ENCODE measurements at places on chromosomes 12 and 14. TPM values are rescaled to one million over a fixed set of nuclear protein-coding genes. Genes with fewer than 3 reads are reported as not detected.

Gene PPM1H
- polyA plus RNA-seq = 0.01 TPM

Gene AGAP2
- polyA plus RNA-seq = 17.1 TPM

Gene PMCH
- not detected for polyA plus RNA-seq

Gene C14orf39
- polyA plus RNA-seq = not detected

Gene A2M
- 0.26 TPM for polyA plus RNA-seq

Gene PPP4R3A
- polyA plus RNA-seq = 80.6 TPM

- no peak for DNase-seq
Observed at GRCh38 chr14:23062002-23062401, 4.7 kb upstream of the CDH24 start.

- DNase-seq = peak; percentile 51
Observed at GRCh38 chr14:75453817-75454434, 26.1 kb downstream of the JDP2 start.

GRCh38 chr12:6961278-6961694 lies 9.2 kb downstream of the PHB2 start:
- DNase-seq = peak; percentile 85

DNA sequence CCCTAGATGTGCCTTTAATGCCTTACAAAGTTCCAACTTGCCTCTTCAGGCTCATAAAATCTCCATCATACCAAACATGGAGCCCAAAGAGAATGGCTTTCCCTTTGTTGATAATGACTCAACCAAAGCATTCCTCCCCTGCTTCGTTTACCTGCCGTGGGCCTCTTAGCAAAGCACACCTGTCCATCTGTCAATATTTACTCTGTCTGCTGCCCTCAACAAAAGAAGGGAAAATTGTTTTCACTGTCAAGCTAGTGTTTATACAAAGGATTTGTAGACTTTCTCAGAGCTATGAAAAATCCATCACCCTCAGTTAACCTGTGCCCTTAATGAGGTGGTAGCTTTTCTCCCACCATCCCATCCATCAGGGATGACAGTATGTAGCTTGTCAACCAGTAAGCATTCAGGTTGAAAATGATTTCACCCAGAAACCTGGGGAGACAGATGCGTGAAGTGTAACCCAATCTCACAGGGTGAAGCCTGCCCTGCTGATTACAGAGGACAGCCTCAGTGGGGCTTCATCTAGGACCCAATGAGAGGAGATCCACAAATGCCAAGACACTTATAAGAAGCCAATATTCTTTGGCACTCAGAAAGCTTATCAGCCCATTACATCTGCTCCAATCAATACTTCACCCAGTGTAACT lies 278.1 kb downstream of the NUAK1 start:
- DNase-seq = no peak

DNA sequence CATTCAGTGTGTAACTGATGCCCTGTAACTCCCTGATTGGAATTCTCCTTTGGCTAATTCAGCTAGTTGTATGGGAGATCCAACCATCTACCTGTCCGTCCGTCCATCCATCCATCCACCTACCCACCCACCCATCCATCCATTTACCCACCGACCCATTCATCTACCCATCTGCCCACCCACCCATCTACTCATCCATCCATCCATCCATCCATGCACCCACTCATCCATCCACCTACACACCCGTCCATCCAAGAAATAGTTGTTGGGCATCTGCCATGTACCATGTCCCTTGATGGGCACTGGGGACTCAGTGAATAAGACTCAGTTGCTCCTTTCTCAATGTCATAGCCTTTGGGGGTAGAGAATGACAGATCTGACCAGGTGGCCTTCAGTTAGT lies 48.1 kb downstream of the CCDC92 start:
- DNase-seq = no peak

- DNase-seq = no peak
Observed at GRCh38 chr14:73736842-73737241, 22.7 kb upstream of the PNMA1 start.

DNA sequence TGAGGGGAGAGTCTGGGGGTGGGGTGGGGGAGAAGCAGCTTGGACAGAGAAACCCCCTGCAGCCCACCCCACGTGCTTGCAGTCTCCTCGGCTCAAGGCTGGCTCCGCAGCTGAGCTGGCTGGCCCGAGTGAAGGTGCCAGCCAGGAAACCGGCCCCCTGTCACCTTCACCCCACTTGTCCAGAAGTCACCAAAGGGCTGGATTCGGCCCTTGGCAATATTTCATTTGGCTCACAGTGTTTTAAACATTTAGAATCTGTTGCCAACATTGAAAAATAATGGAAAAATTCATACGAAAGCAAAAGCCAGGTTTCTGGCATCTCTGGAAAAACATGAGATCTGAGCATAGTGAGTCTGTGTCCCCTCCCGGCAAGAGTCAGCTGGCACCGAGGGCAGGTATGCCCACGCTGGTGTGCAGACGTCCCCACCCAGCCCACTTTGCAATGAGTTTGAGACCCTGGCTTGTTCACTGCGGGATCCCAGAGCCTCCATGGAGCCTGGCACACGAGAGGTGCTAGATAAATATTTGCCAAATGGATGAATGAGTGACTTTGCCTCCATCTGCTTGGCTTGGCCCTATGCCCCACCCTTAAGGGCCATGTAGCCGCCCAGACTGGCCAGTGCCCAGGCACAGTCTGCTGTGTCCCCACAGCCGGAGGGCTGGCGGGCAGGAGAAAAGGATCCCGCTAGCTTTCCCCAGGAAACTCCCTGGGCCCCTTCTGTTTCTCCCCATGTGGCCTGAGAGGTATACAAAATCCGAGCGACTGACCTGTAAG lies 18.2 kb downstream of the MSI1 start:
- DNase-seq = no peak

DNA sequence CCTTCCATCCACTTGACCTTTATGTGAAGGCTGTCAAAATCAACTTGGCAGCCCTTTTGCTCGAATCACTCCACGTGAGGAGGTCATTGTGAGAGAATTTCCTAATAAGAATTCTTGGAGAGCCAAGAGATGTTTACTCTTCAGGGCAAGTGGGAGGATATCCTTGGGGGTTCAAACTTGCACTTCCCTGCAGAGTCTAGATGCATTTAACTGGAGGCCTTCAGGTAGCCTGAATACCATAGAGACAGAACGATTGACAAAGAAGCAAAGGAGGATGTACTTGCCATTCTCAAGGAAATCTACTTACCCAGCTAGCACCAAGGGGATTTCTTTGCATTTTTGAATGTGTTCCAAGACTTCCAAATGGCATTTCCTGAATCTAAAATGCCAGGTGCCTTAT lies 1702.6 kb upstream of the FLRT2 start:
- no peak for DNase-seq

- DNase-seq = no peak
Observed at GRCh38 chr14:61498811-61499210, 177.4 kb downstream of the PRKCH start.

DNA sequence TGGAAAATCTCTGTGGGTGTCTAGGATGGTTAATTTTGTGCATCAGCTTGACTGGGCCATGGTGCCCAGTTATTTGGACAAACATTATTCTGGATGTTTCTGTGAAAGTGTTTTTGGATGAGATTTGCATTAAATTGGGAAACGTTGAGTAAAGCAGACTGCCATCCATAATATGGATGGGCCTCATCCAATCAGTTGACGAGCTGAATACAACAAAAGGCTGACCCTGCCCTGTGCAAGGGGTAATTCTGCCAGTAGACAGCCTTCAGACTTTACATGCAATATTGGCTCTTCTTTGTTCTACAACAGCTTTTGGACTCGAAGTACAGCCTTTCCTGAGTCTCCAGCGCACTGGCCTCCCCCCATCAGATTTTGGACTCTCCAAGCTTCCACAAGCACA lies 1.5 kb upstream of the CDKN3 start:
- no peak for DNase-seq

- DNase-seq = no peak
Observed at GRCh38 chr12:5685935-5686334, 254.0 kb downstream of the NTF3 start.

GRCh38 chr14:68927956-68928675 lies 51.0 kb downstream of the ACTN1 start:
- DNase-seq = no peak

GRCh38 chr12:120688527-120689071 lies 1.6 kb downstream of the MLEC start:
- DNase-seq = no peak

- no peak for DNase-seq
Observed at GRCh38 chr14:26984311-26985177, 386.7 kb upstream of the NOVA1 start.

DNA sequence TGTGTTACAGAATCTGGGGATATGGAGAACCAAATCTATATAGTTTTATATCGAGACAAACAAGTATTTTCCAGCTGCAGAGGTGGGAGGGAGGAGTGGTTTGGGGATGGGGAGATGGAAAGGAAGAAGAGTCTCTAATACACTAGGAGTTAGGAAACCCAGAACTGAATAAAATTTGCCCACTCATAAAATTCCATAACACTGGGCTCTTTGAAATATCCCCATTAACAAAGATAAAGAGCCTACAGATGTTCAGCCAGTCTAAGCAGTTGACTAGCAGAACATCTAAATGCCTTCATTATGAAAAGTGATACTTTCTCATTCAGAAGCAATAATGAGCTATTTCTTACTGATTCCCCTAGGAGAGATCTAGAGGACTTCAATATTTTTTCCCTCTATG lies 151.7 kb upstream of the GZMB start:
- no peak for DNase-seq

DNA sequence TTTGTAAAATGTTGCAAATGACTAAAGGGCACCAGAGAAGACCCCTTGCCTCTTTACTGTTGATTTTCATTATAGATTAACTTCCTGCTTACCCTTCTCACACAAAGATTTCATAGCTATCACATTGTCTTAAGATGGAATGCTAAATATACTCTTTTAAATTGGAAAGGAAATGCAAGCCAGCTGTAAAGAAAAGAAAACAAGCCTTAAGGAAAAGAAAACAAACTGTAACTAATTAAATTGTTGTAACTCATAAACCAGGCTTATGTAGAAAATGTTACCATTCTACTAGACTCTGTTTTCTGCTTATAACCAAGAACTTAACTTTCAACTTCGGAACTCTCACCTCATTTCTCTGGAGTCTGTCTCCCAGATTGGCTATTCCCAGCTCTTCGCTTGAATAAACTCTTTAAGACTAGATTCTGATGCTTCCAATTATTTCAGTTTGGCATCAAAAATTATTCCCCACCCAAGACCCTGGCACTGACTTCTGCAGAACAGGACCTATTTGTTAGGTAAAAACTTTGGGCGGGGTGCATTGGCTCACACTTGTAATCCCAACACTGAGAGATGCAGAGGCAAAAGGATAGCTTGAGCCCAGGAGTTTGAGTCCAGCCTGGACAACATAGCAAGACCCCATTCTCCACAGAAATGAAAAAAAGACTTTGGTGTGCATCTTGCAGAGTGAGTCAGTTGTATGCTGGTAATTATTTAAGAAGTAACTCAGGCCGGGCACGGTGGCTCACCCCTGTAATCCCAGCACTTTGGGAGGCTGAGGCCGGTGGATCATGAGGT lies 36.6 kb upstream of the CIT start:
- no peak for DNase-seq

- no peak for DNase-seq
Observed at GRCh38 chr12:74515849-74516248, 21.8 kb upstream of the ATXN7L3B start.

DNA sequence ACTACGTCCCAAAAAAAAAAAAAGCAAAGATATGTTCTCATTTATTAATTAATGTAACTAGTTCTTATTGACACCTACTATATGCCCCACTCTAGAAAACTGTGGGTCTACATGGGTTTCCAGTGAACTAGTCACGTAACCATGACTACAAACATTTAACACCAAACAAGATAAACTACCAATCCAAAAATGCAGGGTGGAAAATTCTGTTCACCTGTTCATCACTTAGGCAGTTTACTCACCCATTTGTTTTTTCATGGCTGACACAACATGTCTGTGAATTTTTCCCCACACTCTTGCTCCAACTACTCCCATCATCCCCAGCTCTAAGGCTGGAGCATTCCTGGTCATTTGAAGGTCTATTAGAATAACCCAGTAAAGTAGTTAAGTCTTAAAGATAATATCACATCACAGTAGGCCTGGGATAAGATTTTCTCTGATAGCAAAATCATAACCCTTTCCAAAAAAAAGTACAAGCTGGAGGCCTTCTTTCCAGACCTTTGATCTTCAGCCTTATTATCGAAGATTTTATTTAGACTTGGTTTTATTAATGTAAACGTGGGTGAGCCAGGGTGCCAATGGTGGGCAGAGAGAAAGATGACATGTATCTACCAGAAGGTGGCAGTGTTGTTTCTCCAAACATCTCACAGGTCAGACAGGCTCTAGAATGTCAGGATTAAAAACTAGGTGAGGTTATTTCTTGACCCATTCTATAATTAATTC lies 61.6 kb upstream of the DAAM1 start:
- DNase-seq = peak; percentile 73

- DNase-seq = no peak
Observed at GRCh38 chr12:124004233-124004875, 31.3 kb downstream of the ZNF664 start.

DNA sequence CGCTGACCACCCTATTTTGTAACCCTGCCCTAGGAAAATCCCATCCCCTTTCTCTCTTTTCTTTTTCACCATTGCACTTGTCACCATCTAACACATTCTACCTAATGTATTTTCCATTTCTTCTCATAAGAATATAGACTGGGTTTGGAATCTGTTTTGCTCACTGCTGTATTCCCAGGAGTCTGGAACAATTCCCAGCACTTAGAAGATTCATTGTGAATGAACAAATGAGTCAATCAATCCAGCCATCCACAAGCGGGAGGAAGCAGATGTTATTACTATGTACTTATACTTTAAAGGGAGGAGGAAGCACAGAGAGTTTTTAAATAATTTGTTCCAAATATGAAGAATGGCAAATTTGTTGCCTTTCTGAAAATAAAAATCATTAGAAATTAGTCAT lies 142.1 kb downstream of the KIF21A start:
- no peak for DNase-seq

DNA sequence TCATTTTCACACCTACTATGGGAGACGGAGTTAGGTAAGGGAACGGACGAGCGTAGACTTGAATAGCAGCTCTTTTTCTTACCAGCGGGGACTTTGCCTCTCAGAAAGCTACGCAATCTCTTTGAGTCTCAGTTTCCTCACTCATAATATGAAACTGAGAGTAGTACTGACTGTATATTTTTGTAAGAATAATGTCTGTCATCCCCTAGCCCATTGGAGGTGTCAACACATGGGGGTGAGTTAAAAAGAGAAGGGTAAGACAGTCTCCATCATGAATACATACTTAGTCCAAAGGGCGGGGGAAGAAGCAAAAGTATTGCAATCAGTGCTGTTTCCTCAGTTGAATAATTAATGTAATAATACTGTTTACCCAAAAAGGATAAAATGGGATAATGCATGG lies 592.2 kb downstream of the NRXN3 start:
- no peak for DNase-seq

GRCh38 chr14:96861568-96862310 lies 64.6 kb downstream of the VRK1 start:
- DNase-seq = no peak

Measured in B cell (primary cell).